ENCODE measurements at places on chromosomes 6 and 20.
A peak's percentile ranks its signal among the peaks of the same experiment; 100 is the strongest.

DNA sequence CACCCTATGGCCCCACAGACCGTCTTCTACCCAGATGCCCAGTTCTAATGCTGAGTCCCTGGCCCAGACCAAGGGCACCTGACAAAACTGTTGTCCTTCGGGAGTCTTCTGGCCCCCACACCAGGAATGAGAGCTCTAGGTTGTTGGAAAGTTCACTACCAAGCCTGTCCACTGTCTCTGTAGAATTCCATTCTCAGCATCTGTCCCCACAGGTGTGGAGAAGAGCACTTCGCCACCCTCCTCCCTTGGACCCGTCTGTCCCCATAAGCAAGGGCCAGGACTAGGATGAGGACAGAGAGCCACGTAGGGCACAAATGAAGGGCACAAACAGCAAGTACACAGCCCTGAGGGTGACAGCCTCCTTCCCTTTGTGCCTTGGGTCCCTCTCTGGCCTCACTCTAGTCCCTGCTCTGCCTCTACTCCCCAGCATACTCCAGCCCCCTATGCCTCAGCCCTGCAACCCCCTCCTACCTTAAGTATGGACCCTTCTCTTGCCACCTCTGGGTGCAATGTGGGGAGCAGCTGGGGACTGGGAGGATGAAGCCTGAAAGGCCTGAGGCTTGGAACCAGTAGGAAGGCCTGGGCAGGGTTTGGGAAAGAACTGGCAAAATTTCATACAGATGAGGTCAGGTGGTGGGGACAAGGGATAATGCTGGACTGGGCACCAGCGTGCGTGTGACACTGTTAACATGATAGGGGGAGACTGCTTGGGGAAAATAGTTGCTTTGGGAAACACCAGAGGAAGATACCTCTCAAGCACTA is 4.3 kb downstream of the LZTS3 start:
- no peak for DNase-seq

- DNase-seq, result no peak
Measured at GRCh38 chr20:8389381-8390036, 257.4 kb downstream of the PLCB1 start.

- DNase-seq, result no peak
Measured at GRCh38 chr6:135256866-135257265, 75.8 kb downstream of the MYB start.

- DNase-seq, result peak; percentile 82
Measured at GRCh38 chr6:36625158-36625919, 31.2 kb downstream of the SRSF3 start.

GRCh38 chr6:105781915-105782314 is 304.2 kb upstream of the PRDM1 start:
- no peak for DNase-seq

DNA sequence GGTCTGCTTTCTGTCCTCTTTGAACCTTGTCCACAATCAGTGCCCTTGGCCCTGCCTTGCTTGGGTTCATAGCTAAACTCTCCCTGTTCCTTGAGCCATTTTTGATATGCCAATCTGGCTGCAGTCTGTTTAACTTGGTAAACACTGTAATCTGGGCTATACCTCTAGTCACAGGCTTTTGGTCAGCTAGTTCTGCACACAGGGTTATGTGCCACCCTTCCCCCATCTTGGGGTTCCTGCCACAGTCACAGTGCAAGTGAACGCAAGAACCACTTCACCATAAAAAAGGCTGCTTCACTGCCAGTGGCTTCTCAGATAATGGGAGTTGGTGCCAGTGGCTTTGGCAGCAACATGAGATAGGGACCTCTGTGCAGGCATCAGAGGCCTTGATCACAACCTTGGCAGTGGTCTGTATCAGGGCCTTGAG is 10.9 kb upstream of the ATRN start:
- no peak for DNase-seq

GRCh38 chr6:40391086-40391485 is 196.1 kb downstream of the LRFN2 start:
- no peak for DNase-seq

DNA sequence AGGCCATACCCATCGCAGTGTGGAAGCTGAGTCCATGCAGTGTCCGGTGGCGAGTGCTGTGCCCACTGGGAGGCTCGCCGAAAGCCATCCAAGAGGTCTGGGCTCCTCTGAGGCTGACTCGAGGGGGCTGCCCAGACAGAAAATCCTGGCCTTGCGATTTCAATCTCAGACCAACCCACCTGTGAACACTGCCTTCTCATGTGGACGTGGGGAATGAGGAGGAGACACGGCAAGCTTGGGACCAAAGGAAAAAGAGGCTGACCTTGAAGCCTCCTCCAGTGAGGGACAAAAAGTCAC is 157.2 kb upstream of the AFDN start:
- DNase-seq, result no peak

DNA sequence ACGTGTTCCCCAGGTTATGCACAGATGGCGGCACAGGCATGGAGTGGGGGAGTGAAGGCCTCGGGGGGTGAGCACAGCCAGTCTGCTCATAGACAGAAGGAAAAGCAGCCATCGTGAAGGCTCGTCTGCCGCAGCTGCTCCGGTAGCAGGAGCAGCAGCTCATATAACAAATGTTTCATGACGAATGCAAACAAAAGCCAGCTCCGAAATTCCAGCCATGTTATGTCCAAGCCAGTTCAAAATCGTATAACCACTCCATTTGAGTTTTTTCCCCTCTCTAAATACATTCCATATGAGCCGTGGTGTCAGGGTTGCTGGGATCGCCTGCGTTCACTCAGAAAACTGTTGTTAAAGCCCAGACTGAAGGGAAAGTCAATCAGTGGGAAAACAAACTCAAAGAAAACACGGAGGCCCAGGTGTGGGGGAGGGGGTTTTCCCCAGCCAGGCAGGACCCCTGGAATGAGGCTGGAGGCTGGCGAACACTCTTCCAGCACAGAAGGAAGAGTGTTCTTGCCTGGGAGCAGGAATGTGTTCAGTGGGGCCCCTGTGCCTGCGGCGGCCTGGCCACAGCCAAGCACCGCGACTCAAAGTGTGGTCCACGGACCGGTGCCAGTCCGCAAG is 280.4 kb upstream of the TAB2 start:
- DNase-seq, result no peak

GRCh38 chr6:35552285-35552917 is 39.7 kb upstream of the TULP1 start:
- DNase-seq, result no peak

DNA sequence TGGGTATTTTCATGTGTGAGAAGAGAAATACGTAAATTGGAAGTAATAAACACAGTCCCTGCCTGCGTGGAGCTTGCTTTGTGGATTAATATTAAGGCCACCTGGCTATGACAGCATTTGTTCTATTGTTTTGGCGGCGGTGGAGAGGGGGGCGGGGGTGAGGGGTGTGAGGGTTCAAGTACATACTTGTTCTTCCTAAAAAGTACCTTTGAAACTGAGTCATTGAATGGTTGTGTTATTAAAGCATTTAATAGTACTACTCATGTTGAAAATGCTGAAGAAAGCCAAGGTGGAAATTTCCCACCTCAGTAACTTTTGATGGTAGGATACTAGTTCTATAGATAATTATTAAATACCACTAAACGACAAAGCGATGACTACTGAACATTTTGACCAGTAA is 95.0 kb downstream of the FOXC1 start:
- no peak for DNase-seq

DNA sequence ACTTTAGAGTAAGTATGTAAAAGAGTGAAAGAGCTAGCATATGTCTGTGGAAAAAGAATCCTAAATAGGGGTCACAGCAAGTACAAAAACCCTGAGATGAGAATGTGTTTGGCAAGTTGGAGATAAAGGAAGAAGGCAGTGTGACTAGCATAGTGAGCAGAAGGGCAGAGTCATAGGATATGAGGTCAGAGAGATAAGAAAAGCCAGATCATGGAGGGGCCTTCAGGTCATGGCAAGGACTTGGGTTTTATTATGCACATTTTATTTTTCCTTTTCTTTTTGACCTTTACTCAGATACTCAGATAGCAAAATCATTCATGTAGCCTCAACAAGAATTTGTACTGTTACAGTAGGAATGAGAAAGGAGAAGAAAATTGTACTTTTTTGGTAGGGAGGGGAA is 138.0 kb downstream of the GJA1 start:
- DNase-seq, result no peak

- DNase-seq, result peak; percentile 90
Measured at GRCh38 chr6:19838442-19839236, 1.5 kb downstream of the ID4 start.

DNA sequence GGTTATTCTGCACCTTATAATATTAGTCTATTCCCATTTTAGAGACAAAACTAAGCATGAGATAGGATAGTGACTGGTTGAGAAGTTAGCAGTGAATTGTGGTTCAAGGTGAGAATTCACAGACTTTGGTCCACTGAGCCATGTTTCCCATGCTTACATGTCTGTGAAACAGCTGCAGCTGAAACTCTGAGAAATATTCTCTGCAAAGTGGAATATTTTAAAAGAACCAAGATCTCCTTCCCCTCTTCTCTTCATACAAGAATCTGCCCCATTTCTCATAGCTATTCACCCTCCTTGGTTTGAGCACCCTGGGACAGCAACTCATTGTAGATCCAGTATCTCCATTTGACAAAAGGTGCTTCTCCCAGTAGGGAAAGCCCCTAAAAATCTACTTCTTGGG is 70.2 kb upstream of the TMEM170B start:
- DNase-seq, result no peak

DNA sequence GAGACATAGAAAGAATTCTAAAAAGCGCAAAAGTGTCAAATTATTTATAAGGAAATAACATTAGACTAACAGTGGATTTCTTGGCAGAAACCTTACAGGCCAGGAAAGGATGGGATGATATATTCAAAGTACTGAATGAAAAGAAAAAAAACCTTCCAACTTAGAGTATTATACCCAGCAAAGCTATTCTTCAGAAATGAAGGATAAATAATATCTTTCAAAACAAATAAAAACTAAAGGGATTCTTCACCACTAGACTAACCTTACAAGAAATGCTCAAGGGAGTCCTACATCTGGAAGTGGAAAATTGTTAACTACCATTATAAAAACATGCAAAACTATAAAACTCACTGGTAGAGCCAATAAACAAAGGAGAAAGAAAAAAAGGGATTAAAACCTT is 65.8 kb downstream of the SLC22A2 start:
- DNase-seq, result no peak

DNA sequence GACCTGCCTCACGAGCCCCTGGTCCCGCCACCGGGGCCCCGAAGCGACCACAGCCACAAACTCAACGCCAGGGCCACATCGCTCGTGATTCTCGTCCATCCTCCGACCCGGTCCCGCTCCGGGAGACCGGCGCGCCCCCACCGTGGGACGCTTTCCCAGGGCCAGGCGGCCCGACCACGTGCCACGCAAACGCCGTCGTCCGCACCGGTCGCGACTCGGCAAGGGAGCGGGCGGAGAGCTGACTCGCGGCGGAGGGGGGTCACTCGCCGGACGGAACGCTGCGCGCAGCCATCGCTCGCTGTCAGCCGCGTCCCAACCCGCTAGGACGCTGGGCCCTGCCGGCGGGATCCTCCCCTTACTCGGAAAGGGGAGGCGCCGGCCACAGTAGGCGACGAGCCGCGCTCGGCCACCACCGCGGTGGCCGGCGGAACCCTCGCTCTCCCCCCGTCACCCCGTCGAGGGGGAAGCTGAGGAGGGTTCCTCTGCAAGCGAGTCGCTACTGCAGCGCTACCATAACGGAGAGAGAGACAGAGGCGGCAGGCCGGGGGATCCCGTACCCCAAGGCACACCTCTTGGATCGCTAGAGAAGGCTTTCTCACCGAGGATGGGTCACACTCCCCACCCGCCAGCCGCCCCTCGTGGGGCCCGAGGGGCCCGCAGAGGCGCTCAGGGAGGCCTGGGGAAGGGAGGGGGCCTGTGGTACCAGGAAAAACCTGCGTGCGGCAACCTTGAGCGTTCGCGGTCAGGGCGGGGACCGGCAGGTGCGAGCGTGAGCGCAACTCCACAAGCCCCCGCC is 511.8 kb upstream of the ZNF337 start:
- DNase-seq, result no peak

DNA sequence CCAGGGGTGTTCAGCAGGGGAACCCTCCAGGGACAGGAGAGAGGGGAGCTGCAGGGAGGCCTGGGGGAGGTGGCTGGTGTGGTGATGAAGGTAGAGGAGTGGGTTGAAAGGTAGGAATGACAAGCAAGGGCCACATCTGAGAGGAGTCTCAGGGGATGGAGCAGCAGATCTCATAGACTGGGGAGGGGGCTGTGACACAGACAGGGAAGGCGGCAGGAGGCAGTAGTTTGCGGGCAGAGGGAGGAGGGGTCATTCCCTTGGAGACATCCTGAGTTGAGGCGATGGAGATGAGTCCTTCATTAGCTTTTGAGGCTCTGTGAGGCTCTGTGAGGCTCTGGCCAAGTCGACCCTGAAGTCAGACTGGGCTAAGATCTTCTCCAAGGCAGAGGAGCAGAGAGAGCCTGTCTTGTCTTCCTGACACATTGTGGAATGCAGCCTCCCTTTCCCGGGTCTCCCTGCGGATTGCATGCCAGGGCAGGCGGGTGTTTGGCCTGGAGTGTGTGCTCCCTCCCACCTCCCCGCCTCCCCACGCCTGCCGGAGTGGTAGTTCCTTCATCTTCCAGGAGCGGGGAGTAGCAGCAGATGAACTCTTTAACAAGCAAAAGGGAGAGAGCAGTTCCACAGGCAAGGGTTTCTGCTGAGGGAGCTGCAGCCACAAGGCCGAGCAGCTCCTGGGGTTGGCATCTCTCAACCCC is 34.3 kb upstream of the MLN start:
- no peak for DNase-seq

DNA sequence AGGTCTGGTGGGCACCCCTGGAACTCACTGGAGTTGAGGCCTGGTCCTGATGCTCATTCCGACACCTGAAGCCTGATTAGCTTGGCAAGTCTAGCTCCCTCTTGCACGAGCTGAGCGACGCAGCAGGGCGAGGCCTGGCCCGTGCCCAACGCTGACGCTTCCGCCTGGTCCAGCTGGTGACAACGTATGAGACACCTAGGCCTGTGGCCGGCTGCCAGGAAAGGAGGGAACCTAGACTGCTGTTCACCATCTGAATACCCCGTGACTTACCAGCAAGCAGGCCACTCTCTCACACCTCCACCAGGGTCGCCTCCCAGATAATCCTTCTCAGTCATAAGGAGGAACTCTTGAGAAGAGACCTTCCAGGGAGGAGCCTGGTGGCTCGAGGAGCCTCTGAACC is 24.5 kb downstream of the YTHDF1 start:
- peak; percentile 88 for DNase-seq

GRCh38 chr6:82740072-82740471 is 325.6 kb downstream of the UBE3D start:
- no peak for DNase-seq

GRCh38 chr6:133804265-133804664 is 84.6 kb upstream of the TCF21 start:
- DNase-seq, result no peak

DNA sequence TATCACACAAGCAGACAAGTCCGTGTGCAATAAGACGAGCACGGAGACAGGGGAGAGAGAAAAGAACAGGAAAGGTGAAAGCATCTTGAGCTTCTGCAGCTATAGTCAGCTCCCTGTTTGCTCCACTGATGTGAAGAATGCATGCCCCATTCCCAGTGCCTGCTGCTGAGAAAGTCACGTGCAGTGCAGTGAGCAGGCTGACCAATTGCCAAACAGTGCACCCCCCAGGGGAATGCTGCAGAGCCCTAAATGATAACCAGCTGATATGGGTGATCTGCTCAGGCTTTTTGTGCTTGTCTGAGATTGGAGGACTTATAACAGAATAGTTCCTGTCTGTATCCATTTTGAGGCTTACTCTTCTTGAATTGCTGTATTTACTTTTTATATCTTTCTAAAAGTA is 121.5 kb downstream of the PACRG start:
- DNase-seq, result no peak

- DNase-seq, result no peak
Measured at GRCh38 chr6:169912266-169913095, 161.1 kb downstream of the ERMARD start.

Data from DMS79 (cell line).